ENCODE measurements at places on chromosomes 16 and 17.
A peak's percentile ranks its signal among the peaks of the same experiment; 100 is the strongest.

DNA sequence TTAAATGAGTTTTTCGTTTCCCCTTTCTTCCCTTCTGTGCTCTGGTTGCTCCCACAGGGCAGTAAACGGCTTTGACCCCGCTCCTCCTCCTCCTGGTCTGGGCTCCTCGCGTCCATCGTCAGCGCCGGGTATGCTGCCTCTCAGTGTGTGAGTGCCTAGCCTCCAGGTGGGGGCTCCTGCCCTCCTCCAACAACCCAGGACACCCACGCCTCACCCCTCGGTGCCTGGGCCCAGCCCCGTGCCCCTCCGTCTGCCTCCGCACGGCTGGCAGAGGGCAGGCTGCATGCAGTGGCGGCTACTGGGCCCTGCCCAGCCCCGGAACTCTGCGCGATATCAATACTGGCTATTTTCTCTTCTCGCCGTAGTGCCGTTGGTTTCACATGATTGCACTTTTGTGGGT is 31.2 kb downstream of the NDEL1 start:
- no peak for DNase-seq

GRCh38 chr17:39393736-39394135 is 7.7 kb downstream of the FBXL20 start:
- no peak for DNase-seq

DNA sequence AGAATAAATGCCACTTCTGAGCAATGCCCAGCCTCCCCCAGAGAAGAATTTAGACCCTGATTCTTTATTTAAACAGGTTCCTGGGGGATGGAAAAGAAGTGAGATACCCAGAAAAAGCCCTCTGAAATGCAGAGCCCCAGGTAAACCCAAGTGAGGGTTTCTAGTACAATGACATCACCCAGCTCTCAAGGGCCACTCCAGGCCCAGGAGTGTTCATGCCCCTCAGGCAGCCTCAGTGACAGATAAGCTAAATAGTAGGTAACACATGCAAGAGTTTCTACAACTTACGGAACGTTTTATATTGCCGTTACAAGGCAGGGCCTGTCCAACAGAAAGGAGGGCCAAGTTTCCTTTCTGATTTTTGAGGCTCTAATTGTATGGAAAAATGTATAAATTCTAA is 683.7 kb upstream of the SALL1 start:
- no peak for DNase-seq

DNA sequence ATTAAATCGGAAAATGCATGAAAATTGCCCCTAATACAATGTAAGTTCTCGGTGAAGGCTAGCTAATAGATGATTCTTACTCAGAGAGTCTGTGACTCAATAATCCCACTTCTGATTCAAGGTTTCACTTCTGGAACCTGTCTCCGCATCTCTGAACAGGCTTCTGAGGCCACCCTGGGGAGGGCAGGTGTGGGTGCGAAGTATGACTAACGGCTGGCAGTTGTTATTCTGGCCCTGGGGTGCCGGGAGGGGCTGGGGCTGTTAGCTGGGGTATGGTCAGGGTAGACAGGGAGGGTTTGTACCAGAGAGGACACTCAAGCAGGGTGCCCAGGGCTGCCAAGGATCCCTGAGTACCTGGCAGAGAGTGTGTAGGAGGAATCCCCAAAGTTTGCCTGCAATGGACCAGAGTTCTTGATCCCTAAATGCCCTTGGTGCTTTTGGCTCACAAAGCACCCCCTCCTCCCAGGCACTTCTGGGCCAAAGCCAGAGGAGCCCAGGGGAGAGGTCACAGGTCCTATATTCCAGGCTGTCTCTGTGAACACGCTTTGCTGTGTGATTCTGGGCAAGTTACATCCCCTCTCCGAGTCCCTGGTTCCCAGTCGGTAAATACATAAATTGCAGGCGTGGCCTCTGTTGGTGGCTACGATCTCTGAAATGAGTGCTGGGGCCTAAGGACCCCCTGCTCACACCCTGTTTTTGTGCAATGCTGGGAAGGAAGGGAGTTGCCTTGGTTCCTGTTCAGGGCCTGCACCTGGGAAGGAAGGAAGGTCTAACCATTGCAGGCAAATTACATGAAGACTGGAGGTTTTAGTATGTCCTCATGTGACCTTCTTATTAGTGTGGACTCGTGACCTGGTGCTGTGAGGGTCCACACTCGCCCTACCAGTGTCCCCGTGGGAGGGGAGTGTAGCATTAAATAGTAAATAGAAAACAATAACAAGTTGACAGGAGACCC is 49.9 kb upstream of the CPNE2 start:
- no peak for DNase-seq

DNA sequence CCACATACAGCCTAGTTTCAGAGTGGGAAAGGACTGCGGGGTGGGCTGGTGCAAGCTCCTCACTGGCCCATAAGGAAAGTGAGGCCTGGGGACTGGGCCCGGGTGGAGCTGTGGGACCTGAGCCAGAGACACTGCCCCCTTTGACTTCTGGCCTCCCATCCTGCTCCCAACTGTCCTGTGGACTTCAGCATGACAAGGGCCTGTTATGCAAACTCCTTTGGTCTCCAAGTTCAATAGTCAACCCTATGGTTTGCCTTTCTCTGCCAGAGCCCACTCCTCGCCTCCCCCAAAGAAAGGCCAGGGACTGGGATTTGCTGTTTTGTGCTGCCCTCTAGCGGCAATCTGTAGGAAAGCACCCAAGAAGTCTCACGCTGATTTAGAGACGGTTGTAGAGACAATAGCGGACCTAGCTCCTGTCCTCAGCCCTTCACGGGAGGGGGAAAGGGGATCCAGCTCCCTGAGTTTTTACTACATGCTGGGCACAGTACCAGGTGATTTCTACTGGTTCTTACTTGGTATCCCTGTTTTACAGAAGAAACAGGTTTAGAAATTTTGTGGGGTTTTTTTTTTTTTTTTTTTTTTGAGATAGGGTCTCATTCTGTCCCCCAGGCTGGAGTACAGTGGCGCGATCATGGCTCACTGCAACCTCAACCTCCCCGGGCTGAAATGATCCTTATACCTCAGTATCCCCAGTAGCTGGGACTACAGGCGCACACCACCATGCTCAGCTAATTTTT is 1.2 kb upstream of the TLCD3B start:
- DNase-seq, result peak; percentile 75

- DNase-seq, result no peak
Measured at GRCh38 chr16:66858740-66859396, 14.7 kb downstream of the CA7 start.

DNA sequence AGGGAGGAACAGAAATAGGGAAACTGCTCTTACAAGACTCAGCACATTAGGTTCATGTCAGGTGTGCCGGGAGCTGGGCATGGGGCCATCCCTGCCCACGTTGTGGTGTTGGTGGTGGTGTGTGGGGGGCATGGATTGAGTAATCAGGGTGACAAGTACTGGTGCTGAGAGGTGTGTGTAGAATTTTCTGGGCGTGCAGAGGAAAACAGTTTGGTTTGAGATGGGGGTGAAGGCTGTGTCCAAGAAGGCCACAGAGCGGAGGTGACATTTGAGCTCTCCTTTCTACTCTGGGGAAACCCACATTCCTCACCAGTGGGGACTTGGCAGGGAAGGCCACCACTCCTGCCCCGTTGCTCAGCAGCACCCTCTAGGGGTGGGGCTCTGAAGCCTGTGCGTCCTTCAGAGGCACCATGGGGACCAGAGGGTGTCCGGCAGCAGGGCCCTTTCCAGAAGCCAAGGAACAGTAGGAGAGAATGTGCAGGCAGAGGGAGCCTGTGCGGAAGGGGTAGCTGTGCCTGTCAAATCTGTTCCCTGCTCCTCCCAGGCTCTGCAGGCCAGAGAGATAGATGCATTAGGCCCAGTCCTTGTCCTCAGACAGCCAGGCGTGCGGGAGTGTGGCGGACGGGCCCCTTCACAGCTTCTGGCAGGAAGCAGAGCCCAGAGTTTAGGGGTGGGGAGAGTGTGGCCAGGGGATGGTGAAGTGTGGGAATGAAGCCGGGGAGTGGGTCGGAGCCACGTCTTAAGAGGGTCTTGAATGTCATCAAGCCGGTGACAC is 48.7 kb upstream of the GSE1 start:
- no peak for DNase-seq

DNA sequence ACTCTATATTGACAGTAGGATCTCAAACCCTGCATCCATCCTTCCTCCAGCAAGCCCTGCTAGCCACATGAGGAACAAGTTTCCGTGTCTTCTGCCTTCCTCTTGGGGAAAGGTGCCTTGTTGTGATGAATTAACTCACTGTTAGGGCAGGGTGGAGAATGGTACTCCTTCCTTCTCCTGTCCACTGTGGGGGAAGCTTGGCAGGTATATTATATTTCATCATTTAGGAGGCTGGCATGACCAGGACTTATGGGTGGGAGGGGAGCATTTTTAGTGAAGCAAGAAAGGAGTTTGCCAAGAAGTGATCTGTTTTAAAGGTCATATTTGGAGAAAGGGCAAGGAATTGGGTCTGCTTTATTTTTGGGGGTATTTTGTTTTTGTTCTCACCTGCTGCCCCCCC is 9.3 kb upstream of the CDC6 start:
- DNase-seq, result no peak

- DNase-seq, result no peak
Measured at GRCh38 chr17:49390548-49391324, 23.9 kb downstream of the PHB1 start.
